ENCODE measurements at places on chromosomes 7 and 10.

DNA sequence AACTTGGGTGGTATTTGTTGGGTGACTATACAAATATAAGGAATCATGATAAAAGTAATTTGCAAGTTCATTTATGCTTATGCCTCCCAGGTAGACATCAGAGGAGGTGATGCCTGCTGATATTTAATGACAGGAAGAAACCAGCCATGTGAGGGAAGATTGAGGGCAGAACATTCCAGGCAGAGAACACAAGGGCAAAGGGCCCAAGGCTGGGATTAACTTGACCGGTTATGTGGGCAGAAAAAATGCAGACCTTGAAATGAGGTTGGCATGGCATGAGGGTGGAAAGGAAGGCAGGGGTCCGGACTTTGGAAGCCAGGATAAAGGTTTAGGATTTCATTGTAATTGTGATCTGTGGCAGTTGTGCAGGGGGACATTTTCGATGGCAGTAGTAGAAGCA is 68.0 kb upstream of the MTPN start:
- DNase-seq = no peak

GRCh38 chr7:117698018-117698417 is 175.2 kb downstream of the CTTNBP2 start:
- DNase-seq = no peak

DNA sequence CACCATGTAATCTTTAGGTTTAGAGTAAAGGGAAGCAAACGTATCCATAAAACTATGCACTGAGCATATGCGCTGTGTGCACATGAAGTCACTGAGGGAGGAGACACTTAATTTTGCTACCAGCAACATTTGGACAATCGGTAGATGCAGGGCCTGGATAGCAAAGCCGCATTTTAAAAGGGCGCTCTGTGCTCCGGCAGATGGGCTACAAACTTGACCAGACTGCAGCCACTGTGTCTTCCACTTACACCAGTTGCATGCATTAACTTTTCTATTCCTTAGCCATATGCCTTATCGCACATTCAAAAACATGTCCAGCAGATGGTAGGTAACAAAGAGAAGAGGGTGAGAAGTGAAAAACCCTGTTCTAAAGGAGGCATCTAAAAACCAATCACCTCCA is 18.3 kb downstream of the FAM171A1 start:
- no peak for DNase-seq

GRCh38 chr10:112835944-112836451 is 114.0 kb upstream of the TCF7L2 start:
- DNase-seq = no peak

- no peak for DNase-seq
These were observed 92.8 kb upstream of the HPS1 start for GRCh38 chr10:98539578-98539977.

- no peak for DNase-seq
These were observed 588 bp downstream of the SAP25 start for GRCh38 chr7:100572949-100573675.

DNA sequence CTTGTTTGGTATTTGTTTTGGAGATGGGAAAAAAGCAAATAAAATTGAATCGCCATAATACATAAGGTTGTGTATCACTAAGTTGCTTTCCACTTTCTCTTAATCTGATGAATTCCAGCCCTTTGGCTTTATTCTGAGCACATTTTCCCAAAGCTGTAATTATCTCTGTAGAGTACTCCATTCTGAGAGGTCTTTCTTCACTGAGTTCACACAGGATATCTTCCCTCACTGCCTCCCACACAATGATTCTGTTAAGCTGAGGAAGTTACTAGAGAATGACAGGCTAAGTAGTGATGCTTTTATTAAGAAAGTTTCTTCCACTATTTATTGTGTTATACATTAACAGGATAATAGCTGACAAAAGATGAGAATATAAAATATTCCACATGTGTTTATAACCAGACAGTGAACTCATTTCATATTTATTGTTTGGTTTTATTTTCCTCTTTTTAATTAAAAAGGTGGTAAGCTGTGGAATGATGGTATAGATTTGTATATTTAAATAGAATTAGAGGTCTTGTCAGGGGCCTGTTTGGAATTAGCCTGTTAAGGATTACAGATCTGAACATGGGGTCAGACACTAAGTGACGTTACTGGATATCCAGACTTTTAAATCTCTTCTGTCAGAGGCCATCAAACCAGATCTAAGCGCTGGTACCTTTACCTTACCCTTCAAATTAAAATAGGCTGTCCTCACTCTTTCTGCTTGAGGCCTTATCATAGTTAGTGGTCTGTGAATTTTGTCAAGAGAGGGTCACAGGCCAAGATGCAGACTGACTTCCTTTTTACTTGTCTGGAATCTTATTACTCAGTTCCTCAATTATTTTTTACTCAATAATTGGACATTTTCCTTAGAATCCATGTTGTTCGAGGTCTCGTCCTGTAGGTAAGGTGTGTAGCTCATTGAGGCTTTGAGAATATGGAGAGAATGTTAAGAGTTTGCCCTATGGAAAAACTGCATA is 8.4 kb downstream of the PLXDC2 start:
- no peak for DNase-seq

DNA sequence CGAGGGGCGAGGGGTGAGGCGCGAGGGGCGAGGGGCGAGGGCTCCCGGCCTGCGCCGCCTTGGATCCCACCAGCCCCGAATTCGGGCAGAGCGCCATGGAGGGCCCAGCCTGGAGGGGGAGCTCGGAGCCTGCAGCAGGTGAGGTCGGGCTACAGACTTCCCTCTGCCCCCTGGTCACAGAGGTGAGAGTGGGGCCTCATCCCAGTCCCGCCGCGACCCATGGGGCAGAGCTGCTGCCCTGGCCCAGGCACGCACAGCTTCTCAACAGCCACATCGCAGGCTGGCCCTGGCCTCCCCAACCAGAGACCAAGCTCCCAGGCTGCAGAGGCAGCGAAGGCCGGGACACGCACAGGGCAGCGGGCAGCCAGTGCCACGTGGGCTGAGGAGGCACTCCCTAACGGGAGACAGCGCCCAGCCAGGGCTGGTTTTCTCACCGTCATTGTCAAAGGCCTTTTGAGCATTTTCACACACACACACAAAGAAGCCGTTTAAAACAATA is 191.8 kb downstream of the PTPRN2 start:
- no peak for DNase-seq

- no peak for DNase-seq
These were observed 102.3 kb downstream of the TWIST1 start for GRCh38 chr7:19015098-19015497.

- no peak for DNase-seq
These were observed 445.8 kb downstream of the AUTS2 start for GRCh38 chr7:70044064-70044463.

GRCh38 chr7:102264367-102264891 is 22.2 kb upstream of the SH2B2 start:
- no peak for DNase-seq

GRCh38 chr10:16184906-16185305 is 251.9 kb upstream of the PTER start:
- DNase-seq = no peak

DNA sequence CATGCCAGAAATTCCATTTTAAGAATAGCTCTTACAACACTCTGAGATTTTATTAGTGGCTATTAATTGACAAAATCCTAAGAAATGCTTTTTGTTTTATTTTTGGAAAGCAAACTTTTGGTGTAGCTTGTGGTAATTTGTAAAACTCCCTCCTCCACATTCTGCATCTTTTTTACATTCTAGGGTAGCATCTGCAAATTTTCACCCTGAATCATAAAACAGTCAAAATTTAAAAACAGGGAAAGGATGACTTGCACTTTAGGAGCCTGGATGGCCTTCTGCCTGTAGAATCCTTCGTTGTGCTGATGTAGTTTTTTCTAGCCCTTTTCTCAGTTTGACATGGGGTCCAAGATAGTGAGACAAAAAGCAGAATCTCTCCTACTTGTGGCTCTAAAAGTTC is 316.1 kb downstream of the ADRA2A start:
- DNase-seq = no peak

DNA sequence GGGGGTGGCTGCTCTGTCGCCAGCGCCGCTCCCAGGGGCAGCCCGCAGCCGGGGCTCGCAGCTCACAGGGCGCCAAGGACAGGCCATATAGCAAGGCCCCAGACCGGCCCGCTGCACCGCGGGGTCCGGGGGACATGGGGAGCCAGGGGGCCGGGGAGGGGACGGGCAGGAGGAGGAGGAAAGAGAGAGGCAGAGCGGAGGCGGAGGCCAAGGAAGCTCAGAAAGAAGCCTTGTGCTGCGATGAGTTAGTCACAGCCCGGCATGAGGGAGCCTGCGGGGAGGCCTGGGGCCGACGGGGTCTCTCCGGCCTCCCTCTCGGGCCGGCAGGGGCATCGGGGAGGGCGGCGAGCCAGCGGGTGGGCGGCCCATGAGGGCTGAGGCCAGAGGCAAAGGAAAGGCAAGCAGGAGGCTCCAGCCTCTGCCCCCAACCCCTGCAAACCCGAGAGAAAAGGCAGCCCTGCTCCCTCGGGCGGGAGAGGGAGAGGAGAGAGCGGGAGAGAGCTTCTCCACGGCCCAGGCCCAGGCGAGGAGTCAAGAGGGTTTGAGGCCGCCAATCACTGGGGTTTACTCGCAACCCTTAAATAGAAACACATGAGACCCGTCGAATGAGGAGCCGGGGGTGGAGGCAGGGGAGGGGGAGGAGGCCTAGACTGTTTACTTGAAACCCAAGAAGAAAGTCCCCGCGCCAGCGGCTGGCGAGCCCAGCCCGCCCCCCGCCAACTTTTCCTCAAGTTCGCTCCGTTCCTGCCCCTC is 167.9 kb downstream of the NEURL1 start:
- DNase-seq = peak; percentile 70

All from CD4-positive, alpha-beta T cell treated with Interleukin-21 for 1 hour (primary cell).